Activated CD4-positive, alpha-beta T cell treated with anti-CD3 and anti-CD28 coated beads, Interleukin-2, amount 10 ng/mL, durations not matched to agents 7 days and 5 days (primary cell): ENCODE measurements at places on chromosomes 1 and 21.

- H3K36me3 ChIP-seq = peaks cover 50% of the 10 kb centered on the region
- peaks cover 9% of the 10 kb centered on the region for H3K4me1 ChIP-seq
- H3K27ac ChIP-seq = no peak overlapping the region
- H3K27me3 ChIP-seq = no peaks in the 10 kb centered on the region
- DNase-seq = no peak
- no peak overlapping the region for H3K4me3 ChIP-seq
Measured at GRCh38 chr1:51780927-51781326, 97.6 kb downstream of the NRDC start.

- peaks cover 4% of the 10 kb centered on the region for H3K27me3 ChIP-seq
- no peak overlapping the region for H3K27ac ChIP-seq
- H3K4me3 ChIP-seq = peak overlapping the region; percentile 6
- H3K36me3 ChIP-seq = no peaks in the 10 kb centered on the region
- peak; percentile 11 for DNase-seq
Measured at GRCh38 chr1:195195423-195196057, 1412.7 kb downstream of the KCNT2 start.

GRCh38 chr1:36284061-36284460, 22.1 kb upstream of the SH3D21 start:
- H3K4me1 ChIP-seq = peaks cover 30% of the 10 kb centered on the region
- H3K36me3 ChIP-seq = peaks cover 49% of the 10 kb centered on the region
- no peaks in the 10 kb centered on the region for H3K27me3 ChIP-seq
- DNase-seq = no peak
- H3K4me3 ChIP-seq = no peak overlapping the region
- H3K27ac ChIP-seq = peak overlapping the region; percentile 54

GRCh38 chr21:29195981-29196669, 65.7 kb downstream of the MAP3K7CL start:
- peaks cover 18% of the 10 kb centered on the region for H3K4me1 ChIP-seq
- peak; percentile 59 for DNase-seq
- H3K36me3 ChIP-seq = peaks cover 20% of the 10 kb centered on the region
- H3K4me3 ChIP-seq = peak overlapping the region; percentile 31
- peak overlapping the region; percentile 74 for H3K27ac ChIP-seq
- peaks cover 1% of the 10 kb centered on the region for H3K27me3 ChIP-seq

GRCh38 chr1:198364471-198364870, 176.0 kb downstream of the ATP6V1G3 start:
- H3K27me3 ChIP-seq = peaks cover 7% of the 10 kb centered on the region
- DNase-seq = no peak
- no peak overlapping the region for H3K4me3 ChIP-seq
- H3K36me3 ChIP-seq = peaks cover 1% of the 10 kb centered on the region

GRCh38 chr1:62444701-62445100, 7.9 kb downstream of the USP1 start:
- peaks cover 74% of the 10 kb centered on the region for H3K36me3 ChIP-seq
- no peaks in the 10 kb centered on the region for H3K27me3 ChIP-seq
- DNase-seq = no peak
- H3K4me1 ChIP-seq = peaks cover 56% of the 10 kb centered on the region
- H3K27ac ChIP-seq = no peak overlapping the region

GRCh38 chr1:99691175-99691574, 45.3 kb downstream of the PALMD start:
- no peak overlapping the region for H3K4me3 ChIP-seq
- H3K36me3 ChIP-seq = no peaks in the 10 kb centered on the region
- peaks cover 24% of the 10 kb centered on the region for H3K27me3 ChIP-seq
- DNase-seq = no peak
- H3K4me1 ChIP-seq = no peaks in the 10 kb centered on the region

- no peak overlapping the region for H3K4me3 ChIP-seq
- no peak overlapping the region for H3K27ac ChIP-seq
- H3K36me3 ChIP-seq = peaks cover 3% of the 10 kb centered on the region
- H3K27me3 ChIP-seq = peaks cover 34% of the 10 kb centered on the region
Measured at GRCh38 chr1:9080705-9081291, 11.4 kb upstream of the SLC2A5 start.

GRCh38 chr1:58331156-58331555, 215.4 kb downstream of the OMA1 start:
- no peaks in the 10 kb centered on the region for H3K27me3 ChIP-seq
- no peak overlapping the region for H3K27ac ChIP-seq
- no peaks in the 10 kb centered on the region for H3K4me1 ChIP-seq
- H3K36me3 ChIP-seq = no peaks in the 10 kb centered on the region
- no peak for DNase-seq
- no peak overlapping the region for H3K4me3 ChIP-seq

DNA sequence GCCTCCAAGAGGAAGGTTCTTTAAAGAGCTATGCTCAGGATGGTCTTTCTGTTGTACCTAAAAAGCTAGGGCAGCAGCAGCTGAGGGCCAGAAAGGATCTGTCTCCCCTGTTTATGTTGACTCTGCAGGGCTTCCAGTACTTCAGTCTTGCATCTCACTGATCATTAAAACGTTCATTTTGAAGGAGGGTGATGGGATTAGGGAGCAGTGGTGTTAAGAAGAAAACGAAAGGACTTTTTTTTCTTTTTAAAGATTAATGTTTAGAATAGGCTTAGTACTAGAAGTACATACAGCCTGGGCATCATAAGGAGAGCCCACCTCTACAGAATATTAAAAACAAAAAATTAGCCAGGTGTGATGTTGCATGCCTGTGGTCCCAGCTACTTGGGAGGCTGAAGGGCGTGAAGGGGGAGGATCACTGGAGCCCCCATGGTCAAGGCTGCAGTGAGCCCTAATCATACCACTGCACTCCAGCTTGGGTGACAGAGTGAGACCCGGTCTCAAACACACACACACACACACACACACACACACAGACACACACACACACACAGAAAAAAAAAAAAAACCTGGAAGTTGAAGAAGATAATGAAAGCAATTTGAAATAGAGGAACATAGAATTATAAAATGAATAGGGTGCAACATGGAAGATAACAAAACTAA, 2.9 kb downstream of the CR1L start:
- no peak overlapping the region for H3K27ac ChIP-seq
- no peaks in the 10 kb centered on the region for H3K36me3 ChIP-seq
- H3K4me1 ChIP-seq = peaks cover 12% of the 10 kb centered on the region
- H3K27me3 ChIP-seq = peaks cover 25% of the 10 kb centered on the region
- H3K4me3 ChIP-seq = no peak overlapping the region

- no peak for DNase-seq
- H3K27ac ChIP-seq = no peak overlapping the region
- no peak overlapping the region for H3K4me3 ChIP-seq
- H3K27me3 ChIP-seq = no peaks in the 10 kb centered on the region
Measured at GRCh38 chr1:11782127-11782708, 20.2 kb downstream of the C1orf167 start.

GRCh38 chr1:193890935-193891334, 704.5 kb upstream of the B3GALT2 start:
- no peaks in the 10 kb centered on the region for H3K4me1 ChIP-seq
- H3K4me3 ChIP-seq = no peak overlapping the region
- no peak for DNase-seq
- peaks cover 2% of the 10 kb centered on the region for H3K36me3 ChIP-seq
- no peak overlapping the region for H3K27ac ChIP-seq
- H3K27me3 ChIP-seq = no peaks in the 10 kb centered on the region

GRCh38 chr1:165495858-165496205, 48.0 kb upstream of the LRRC52 start:
- no peaks in the 10 kb centered on the region for H3K36me3 ChIP-seq
- no peak for DNase-seq
- H3K27me3 ChIP-seq = peaks cover 24% of the 10 kb centered on the region
- no peak overlapping the region for H3K27ac ChIP-seq
- peaks cover 4% of the 10 kb centered on the region for H3K4me1 ChIP-seq
- no peak overlapping the region for H3K4me3 ChIP-seq

- H3K36me3 ChIP-seq = peaks cover 34% of the 10 kb centered on the region
- H3K27ac ChIP-seq = no peak overlapping the region
- H3K27me3 ChIP-seq = no peaks in the 10 kb centered on the region
- no peak for DNase-seq
Measured at GRCh38 chr1:222583079-222583478, 6.7 kb downstream of the TAF1A start.

DNA sequence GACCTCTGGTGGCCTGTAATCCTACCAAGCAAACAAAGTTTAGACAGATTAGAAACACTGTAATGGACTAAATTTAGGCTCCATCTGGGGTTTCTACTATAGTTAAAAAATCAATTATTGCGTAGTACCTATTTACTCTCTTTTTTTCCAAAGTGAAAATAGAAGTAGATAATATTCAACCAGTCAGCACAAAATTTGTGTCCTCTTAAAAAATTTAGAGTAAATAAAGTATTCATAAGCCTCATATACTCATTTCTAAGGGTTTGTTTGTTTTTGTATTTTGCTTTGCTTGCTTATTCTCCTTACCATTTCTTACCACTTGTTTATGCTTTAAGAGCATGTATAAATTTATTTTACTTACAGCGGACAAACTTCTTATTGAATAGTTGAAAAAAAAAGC, 54.5 kb downstream of the NCAM2 start:
- H3K27me3 ChIP-seq = no peaks in the 10 kb centered on the region
- no peak overlapping the region for H3K27ac ChIP-seq
- no peak for DNase-seq
- no peaks in the 10 kb centered on the region for H3K36me3 ChIP-seq
- no peak overlapping the region for H3K4me3 ChIP-seq

- no peak for DNase-seq
- peak overlapping the region; percentile 98 for H3K4me3 ChIP-seq
- peaks cover 5% of the 10 kb centered on the region for H3K36me3 ChIP-seq
- H3K27me3 ChIP-seq = no peaks in the 10 kb centered on the region
Measured at GRCh38 chr1:224328644-224329043, 1.3 kb downstream of the NVL start.

DNA sequence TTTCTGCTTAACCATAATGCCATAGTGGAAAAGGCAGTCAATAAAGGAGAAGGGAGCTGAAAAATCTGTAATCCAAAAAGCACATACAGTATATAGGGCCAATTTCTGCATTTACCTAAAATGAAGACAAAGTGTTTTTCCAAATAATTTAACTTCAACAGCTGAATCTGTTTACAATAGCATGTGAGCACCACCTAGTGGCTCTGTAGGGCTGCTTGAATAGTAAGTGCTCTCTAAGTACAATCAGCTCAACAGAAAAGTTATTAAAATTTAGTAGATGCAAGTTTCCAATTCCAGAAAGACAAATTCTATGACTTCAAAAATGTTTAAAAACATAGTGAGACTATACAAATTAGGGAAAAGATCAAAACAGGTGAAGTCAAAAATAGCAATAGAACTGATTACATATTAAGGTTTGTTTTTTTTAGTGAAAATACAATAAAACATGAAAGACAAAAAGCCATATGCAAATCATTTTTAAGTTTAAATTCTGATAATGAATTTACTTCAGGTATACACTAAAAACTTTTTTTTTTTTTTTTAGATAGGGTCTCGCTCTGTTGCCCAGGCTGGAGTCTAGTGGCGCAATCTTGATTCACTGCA, 220.0 kb downstream of the SETD4 start:
- no peaks in the 10 kb centered on the region for H3K4me1 ChIP-seq
- no peak overlapping the region for H3K27ac ChIP-seq
- no peaks in the 10 kb centered on the region for H3K36me3 ChIP-seq
- DNase-seq = peak; percentile 73
- H3K27me3 ChIP-seq = peaks cover 2% of the 10 kb centered on the region
- no peak overlapping the region for H3K4me3 ChIP-seq

DNA sequence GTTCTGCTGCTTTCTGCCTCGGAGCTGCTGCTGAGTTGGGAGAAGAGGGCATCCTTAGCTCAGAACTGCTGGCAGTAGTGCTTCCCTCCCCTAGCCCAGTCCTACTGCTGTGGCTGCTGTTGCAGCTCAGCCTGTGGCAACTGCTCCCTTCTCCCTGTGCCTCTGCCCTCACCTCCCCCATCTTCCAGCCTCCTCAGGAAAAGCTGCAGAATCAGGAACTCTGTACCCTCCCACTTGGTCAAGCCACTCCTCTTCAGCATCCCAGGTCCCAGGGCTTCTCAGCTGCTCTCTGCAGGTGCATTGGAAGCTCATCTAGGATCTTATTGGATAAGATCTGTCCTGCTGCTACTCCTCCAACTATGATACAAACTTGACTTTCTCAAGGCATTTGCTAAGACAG, 316.7 kb downstream of the BRINP2 start:
- H3K36me3 ChIP-seq = no peaks in the 10 kb centered on the region
- H3K27me3 ChIP-seq = no peaks in the 10 kb centered on the region
- no peak overlapping the region for H3K4me3 ChIP-seq
- H3K4me1 ChIP-seq = no peaks in the 10 kb centered on the region

DNA sequence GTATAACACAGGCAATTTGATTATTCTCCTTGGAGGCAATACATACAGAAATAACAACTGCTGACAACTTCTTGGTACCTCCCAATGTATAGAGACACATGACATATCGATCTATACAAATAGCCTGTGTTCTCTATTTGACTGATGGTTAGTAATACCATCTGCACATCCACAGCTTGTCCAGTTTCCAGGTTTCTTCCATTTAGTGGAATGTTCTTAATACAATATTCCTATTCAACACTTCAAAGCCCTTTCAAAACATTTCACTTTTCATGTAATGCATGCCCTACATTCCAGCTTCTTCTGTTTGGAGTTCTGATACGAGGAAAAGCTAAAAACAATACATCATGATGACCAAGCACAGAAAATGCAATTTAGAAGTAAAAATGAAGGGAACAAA, 37.0 kb upstream of the GORAB start:
- H3K4me1 ChIP-seq = peaks cover 3% of the 10 kb centered on the region
- DNase-seq = no peak
- no peak overlapping the region for H3K4me3 ChIP-seq

- peaks cover 26% of the 10 kb centered on the region for H3K27me3 ChIP-seq
- H3K36me3 ChIP-seq = no peaks in the 10 kb centered on the region
- H3K4me3 ChIP-seq = no peak overlapping the region
- no peak for DNase-seq
- H3K27ac ChIP-seq = no peak overlapping the region
Measured at GRCh38 chr1:20426923-20427322, 59.1 kb downstream of the CAMK2N1 start.

DNA sequence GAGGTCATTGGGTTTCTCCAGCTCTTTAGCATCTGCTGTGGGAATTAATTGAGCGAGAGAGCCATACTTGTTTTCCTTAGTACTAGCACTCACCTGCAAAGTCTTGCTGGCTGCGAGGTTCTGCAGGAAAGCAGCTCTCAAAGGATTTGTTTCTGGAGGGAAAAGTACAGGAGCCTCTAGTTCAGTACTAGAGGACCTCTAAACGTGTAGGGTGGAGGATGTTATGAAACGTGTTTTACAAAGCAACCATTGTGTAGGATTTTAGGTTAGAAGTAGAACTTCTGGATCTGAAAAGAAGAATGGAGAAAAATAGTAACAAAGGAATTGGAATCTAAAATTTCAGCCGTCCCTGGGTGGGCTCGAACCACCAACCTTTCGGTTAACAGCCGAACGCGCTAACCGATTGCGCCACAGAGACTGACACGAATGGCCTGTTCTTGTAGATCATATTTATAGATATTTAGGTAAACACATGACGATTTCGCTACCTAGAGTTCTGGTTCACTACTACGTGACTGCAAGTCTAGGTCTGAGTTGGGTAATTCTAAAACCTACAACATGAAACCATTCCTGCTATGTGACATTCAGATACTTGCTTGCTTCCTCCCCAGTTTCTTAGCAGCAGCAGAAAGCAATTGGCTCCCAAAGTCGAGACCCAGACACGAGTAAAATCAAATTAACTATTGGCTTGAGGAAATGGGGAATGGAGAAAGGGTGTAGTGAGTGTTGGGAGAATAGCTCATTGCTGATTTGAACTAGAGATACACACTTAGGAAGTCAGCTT, 60.2 kb upstream of the CFAP126 start:
- H3K4me1 ChIP-seq = peaks cover 16% of the 10 kb centered on the region
- H3K27me3 ChIP-seq = peaks cover 48% of the 10 kb centered on the region
- DNase-seq = peak; percentile 18
- no peak overlapping the region for H3K27ac ChIP-seq
- H3K36me3 ChIP-seq = peaks cover 2% of the 10 kb centered on the region
- H3K4me3 ChIP-seq = peak overlapping the region; percentile 18

GRCh38 chr1:36609241-36610027, 126.7 kb upstream of the CSF3R start:
- no peaks in the 10 kb centered on the region for H3K36me3 ChIP-seq
- no peak overlapping the region for H3K27ac ChIP-seq
- H3K27me3 ChIP-seq = no peaks in the 10 kb centered on the region
- peak; percentile 57 for DNase-seq
- H3K4me3 ChIP-seq = no peak overlapping the region
- peaks cover 6% of the 10 kb centered on the region for H3K4me1 ChIP-seq
